ENCODE measurements at places on chromosomes 16 and 17. TPM values are rescaled to one million over a fixed set of nuclear protein-coding genes. Genes with fewer than 3 reads are reported as not detected.

- DNase-seq, result no peak
Measured at GRCh38 chr16:25689137-25689836, 2.5 kb upstream of the HS3ST4 start.

GRCh38 chr16:71464231-71464630, 2.2 kb upstream of the ZNF23 start:
- no peak for DNase-seq

The ADGRG1 gene
- total RNA-seq, result 13.1 TPM

DNA sequence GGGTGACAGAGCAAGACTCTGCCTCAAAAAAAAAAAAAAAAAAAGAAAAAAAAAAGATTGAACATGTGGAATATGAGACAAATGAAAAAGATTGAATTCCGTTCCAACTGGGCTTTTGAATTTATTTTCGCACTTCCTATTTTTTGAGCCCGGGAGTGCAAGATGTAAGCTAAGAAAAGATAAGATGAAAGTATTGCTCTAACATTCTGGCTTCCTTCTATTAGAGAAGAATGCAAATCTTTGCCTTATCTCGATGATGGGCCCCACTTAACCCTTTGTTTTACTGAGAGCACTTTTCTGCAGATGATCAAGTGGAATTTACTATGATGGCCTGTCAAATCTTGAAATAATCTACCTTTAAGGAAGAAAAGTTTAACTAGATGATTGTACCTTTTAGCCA, 96.3 kb downstream of the WWOX start:
- DNase-seq, result no peak

GRCh38 chr16:12729448-12729847, 74.2 kb downstream of the CPPED1 start:
- no peak for DNase-seq

DNA sequence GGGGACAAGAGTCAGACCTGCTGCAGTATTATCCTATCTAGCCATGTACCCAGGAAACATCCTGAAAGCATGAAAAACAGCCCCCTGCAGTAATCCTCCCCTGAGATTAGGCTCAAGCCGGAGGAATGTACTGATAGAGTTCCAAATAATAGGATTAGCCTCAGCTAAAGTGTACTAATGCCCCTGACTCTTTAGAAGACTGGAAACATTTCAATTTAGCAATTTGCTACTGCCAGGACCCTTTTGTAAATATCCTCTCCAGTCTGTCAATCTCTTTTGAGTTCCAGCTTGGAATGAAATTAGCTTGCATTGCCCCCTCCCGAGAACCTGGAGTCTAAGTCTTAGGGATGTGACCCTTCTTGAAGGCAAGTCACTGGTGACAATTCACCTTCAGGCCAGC, 110.8 kb upstream of the DNAH9 start:
- no peak for DNase-seq

The KIF19 gene
- not detected for total RNA-seq

The CACNG1 gene
- total RNA-seq, result 0.13 TPM

The KRT15 gene
- 70.4 TPM for total RNA-seq

- DNase-seq, result no peak
Measured at GRCh38 chr16:20382202-20382948, 22.2 kb downstream of the PDILT start.

GRCh38 chr17:49469831-49470810, 25.0 kb upstream of the NGFR start:
- no peak for DNase-seq

GRCh38 chr17:9363440-9364350, 211.9 kb downstream of the STX8 start:
- DNase-seq, result no peak

DNA sequence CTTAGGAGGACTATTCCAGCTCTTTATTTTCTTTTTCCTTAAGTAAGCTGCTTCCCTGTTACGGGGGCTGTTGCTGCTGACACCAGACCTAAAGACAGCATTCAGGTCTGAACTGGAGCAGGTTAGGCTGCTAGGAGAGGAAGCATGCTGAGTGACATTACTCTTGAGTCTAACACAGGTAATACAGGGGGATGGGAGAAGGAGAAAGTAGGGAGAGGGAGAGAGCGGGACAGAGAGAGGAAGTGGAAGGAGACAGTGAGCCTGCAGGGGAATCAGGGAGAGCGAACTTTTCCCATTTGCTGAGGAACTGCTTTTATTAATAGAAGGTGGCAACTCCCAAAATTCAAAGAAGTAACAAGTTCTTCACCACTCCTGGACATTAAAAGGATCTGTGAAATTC, 130.9 kb downstream of the PARN start:
- DNase-seq, result no peak

GRCh38 chr16:48173889-48174288, 18.1 kb upstream of the ABCC12 start:
- DNase-seq, result no peak

DNA sequence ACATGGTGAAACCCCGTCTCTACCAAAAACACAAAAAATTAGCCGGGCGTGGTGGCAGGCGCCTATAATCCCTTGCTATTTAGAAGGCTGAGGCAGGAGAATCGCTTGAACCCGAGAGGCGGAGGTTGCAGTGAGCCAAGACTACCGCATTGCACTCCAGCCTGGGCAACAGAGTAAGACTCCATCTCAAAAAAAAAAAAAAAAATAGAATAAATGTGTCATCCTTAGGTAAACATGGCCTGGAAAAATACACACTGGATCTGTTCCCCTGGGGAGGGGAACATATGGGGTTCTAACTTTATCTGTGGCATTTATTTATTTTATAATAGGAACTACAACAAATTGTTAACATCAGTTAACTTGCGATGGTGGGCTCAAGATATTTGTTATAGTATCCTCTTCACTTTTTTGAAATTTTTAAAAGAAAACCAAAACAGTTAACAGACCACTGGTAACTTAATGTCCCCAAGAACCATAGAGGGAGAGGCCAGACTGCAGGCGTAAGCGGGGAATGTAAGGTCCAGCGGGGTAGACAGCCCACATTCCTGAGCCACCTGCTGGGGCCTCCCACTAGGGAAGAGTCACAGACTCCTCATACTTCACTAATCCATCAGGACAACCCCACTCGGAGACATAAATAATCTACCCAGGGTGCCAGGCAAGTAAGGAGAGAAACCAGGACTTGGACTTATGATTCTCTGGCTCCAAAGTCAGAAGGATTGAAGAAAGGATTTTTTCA, 12.5 kb upstream of the TXNDC11 start:
- DNase-seq, result no peak

- DNase-seq, result no peak
Measured at GRCh38 chr16:13111747-13112146, 210.3 kb downstream of the SHISA9 start.

- no peak for DNase-seq
Measured at GRCh38 chr16:2145843-2146242, 2.6 kb upstream of the RAB26 start.

GRCh38 chr16:68644715-68645493, at the start of gene CDH3:
CDH3 (plus strand) TSS chr16:68645310; CDS start chr16:68645380, 70 bp downstream.
- no peak for DNase-seq

DNA sequence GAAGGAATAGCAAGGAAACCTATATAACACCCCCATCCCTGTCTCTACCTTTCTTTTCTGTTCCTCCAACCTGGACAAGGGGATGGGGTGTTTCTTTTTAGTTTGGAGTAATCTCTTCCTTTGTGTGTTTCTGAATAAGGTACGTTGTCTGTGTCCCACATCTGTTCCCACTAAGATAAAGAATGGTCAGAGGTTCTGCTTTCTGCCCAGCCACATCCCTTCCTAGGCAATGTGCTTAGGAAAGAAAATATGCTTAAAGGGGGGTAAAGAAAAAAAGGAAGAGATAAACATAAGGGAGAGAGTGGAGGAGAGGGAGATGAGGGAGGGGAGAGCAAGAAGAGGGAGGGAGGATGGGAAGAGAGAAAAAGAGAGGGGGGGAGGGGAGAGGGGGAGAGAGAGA, 35.1 kb downstream of the SLC6A2 start:
- no peak for DNase-seq

DNA sequence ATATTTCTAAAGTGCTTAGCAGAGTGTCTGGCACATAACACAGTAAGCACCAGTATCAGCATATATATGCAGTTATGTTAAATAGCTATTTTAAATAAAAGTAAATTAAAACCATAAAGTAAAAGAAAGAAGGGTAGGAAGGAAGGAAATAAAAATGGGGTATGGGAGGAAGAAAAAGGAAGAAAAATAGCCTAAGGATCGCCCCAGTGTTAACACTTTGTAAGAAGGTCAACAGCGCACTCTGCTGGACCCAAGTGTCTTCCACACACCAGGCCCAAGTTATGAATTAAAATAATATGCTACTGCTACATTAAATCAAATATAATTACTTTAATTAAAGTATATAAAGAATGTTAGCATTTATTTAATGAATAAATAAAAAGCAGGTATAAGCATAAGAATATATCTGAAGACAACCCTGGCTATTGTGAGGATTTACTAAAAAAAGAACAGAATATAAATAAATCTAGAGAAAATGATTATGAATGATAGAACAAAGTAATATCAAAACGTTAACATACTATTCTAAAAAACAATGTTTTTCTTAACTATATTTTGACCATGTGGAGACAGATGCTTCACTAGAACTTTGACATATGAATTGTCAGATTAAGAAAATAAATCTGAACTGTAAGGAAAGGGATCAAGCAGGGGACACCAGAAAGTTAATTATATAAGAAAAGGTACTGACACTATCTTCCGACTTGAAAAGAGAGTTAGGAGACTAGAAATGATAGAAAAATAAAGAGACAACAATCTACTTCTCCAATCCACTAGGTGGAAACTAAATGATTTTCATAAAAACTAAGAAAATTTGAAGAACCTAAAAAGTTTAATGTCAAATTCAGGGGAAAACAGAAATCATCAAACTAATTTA, 25.9 kb downstream of the BRIP1 start:
- DNase-seq, result peak; percentile 12

DNA sequence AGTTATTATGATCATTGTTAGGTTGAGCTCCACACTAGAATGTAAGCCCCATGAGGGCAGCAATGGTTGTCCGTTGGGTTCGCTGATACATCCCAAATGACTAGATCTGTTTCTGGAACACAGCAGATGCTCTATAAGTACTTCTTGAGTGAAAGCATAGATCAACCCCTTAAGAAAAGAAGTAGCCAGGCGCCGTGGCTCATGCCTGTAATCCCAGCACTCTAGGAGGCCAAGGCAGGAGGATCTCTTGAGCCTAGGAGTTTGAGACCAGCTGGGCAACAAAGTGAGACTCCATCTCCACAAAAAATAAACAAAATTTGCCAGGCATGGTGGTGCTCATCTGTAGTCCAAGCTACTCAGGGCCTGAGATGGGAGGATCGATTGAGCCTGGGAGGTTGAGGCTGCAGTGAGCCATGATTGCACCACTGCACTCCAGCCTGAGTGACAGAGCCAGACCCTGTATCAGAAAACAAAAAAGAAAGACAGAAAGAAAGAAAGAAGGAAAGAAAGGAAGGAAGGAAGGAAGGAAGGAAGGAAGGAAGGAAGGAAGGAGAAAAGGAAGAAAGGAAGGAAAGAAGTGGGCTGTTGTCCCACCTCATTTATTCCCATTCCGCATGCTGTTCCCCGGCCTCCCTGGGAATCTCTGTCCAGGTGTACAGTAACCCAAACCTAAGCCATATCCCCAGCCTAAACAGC, 54.4 kb upstream of the RPL38 start:
- DNase-seq, result no peak

- DNase-seq, result peak; percentile 58
Measured at GRCh38 chr17:68759343-68760140, 158.4 kb upstream of the FAM20A start.

The EVI2A gene
- total RNA-seq, result not detected

GRCh38 chr17:77882481-77883212, 75.9 kb upstream of the TNRC6C start:
- no peak for DNase-seq

DNA sequence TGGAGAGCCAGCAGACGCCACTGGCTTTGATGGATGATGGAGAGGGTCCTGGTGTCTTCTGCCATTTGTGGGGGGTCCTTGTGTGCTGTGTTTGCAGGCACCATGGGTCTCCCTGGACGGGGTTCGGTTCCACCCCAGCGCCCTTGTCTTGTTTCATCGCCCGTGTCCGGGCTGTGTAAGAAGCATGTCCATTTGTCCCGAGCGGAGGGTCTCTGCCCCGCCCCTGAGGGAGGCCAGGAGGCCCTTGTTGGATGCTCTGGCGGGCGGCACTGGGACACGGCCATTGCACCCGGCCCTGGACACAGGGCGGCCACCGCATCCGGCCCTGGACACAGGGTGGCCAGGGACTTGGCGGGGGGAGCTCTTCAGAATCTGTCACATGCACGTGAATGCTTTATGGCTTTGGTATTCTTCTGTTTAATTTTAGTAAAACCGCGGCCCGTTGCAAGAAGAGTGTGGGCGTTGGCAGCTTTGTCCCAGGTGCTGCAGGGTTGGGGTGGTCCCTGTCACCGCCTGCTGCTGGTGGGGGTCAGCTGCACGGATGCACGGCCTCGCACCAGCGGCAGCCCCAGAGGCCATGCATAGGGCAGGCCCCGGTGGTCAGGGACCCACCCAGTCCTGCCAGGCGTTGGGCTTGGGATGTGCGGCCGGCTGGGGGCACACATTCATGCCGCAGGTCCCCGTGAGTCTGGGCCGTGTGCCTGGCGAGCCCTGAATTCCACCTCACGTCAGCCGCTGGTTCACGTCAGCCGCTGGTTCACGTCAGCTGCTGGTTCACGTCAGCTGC, 21.0 kb upstream of the ZNF750 start:
- DNase-seq, result no peak

The CLDN7 gene
- total RNA-seq, result 43.1 TPM

The SLC12A3 gene
- 0.15 TPM for total RNA-seq

- DNase-seq, result no peak
Measured at GRCh38 chr16:47065766-47066688, 77.7 kb downstream of the NETO2 start.

The KRTAP4-5 gene
- total RNA-seq, result not detected

The KRTAP4-3 gene
- not detected for total RNA-seq

DNA sequence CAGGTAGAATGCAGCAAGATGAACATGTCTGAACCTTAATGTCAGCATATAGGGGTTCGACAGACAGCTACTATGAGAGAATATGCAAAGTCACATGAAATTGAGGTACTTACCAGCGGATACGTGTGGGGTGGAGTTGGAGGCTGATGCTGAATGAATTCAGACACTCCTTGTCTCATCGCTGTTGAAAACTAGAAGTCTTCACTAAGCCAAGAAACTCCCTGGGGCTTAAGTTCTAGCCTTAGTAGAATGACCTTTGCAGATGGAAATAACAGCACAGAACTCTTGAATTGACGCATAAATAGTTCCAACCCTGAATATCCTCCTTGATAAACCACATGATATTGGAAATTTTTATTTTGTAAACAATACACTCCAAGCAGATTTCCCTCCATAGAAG, 32.9 kb upstream of the MYOCD start:
- no peak for DNase-seq

- DNase-seq, result no peak
Measured at GRCh38 chr16:72125635-72126428, 32.2 kb downstream of the DHX38 start.

DNA sequence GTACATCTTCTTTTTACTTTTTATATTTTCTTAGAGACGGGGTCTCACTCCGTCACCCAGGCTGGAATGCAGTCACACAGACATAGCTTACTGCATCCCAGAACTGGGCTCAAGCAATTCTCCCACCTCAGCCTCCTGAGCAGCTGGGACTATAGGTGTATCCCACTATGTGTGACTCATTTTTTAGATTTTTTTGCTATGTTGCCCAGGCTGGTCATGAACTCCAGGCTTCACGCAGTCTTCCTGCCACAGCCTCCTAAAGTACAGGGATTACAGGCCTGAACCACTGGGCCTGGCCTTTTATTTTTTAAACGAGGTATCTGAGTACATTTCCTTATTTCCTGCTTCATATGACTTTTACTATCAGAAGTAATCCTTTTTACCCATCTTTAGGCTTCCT, 48.0 kb downstream of the GLG1 start:
- no peak for DNase-seq

GRCh38 chr16:23401139-23401538, 51.9 kb downstream of the COG7 start:
- DNase-seq, result no peak

- no peak for DNase-seq
Measured at GRCh38 chr17:18093616-18094408, 6.1 kb downstream of the DRG2 start.

Data from Panc1 (cell line).